ENCODE measurements at places on chromosomes 2 and 18.
A peak's percentile ranks its signal among the peaks of the same experiment; 100 is the strongest.

DNA sequence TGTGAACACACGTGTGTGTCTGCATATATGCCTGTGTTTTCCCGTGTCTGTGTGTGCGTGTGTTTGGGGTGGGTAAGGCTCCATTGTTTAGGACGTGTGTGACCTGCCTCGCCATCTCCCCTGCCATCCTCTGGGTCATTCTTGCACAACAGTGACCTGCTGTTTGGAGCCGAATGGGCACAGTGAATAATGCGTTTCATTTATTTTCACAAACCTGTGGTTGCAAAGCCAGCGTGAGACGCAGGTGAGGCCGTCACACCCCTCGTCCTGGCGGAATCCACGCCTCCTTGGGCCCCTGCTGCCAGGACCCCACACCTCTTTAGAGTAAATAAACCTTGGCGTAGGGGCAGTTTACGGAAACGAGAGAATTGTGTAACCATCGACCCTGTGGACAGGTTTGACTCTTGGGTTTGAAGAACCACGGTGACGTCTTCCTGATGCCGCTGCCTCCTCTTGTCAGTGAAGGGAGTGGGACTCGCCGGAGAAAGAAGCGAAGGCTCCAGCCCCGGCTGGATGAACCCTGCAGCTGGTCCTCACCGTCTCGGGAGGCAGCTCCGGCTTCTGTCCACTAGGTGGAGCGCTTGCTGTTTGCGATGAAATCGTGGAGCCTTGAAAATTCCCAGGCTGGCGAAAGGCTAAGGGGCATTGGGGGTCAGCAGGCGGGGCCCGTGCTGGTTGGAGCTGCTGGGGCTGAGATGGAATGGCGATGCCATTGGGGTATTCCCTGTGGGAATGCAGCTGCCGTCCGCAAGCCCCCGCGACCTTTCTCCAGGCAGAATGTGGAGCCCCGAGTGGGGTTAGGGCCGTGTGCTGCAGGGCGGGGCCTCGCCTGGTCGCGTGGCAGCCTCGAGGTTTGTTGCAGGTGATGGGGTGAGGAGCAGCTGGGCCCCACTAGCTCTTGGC, 81.1 kb downstream of the RTP5 start:
- DNase-seq, result no peak

DNA sequence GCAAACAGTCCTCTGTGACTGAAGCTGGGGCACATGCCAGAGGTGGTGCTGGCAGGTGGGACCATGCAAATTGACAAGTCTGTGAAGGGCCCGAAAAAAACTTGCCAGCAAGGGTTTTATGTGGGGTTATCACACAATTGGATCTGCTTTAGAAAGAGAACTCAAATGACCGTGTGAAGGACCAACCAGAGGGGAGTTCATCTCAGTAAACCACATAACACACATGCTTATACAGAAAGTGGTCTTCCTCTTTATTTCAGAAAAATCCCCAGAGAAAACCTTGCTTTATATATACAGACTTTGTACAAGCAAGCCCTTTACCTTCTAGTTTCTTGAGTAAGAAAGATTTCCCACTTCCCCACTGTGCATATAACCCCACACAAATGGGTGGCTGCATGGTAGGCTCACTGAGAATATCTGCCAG, 46.7 kb downstream of the KIDINS220 start:
- no peak for DNase-seq

DNA sequence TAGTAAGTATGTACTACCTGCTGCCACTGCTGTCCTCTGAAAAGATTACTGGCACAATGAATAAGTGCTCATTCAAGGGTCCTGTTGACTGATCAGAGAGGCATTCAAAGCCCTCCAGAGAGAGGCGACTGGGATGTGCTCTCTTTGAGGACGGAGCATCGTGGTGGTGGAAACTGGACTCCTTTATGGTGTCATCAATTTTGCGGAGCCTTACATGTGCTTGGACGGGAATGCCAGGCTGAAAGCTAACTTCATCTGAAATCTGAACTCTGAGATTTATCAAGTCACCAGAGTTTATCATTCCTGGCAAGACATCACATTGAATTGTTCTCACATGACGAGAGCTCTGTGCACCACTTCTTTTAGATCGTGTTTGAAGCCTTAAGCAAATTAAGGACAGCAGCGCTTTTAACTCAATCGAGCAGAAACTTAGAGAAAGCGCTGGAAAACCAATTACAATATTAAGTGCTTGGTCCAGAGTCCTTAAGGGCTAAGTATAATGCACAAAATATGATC, 138.3 kb downstream of the NCK2 start:
- DNase-seq, result no peak

DNA sequence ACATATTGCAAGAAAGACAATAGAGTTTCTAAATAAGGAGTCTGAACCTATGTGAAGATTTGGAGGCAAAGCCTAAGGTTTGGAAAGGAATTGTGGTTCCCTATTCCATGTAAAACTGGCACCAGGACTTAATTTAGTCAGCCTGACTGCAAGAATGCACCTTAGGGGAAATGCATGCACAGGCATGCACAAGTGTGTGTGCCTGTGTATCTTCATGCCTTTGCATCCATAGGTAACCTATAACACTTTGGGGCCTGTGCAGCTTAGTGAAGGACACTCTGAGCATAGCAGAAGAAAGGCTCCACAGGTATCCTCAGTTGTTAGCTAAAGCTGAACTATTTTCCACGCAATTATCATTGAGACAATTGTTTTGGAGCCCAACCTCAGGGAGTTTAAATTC, 73.4 kb downstream of the RPRM start:
- no peak for DNase-seq

- peak; percentile 89 for DNase-seq
Measured at GRCh38 chr18:42038936-42039335, 83.9 kb downstream of the PIK3C3 start.

DNA sequence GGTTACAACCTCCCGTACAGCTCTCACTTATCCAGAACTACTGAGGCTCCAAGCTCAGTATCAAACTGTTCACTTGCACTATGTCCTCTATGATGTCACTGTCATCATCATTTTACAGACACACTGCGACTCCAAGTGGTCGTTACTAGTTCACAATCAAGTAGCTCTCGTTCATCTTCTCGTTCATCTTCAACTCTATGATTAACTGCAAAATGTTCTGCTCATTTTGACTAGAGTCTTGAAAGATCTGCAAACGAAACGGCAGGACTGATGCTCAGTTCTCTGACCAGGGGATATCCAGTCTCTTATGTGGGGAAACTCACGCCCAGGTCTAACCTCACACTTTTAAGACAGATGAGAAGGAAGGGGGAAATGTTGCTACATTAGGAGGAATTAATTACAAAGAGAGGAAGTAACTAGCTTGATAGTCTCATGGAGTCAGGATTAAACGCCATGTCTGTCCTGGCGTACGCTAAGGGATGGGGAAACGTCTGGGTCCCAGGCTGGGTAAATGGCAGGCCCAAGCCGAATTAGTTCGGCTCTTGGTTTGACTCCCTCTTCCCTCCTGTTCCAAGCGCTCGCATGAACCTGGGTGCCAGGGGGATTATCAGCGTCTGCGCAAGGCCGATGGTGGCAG, 794 bp upstream of the CHCHD5 start:
- DNase-seq, result no peak

- no peak for DNase-seq
Measured at GRCh38 chr2:168798888-168799410, 3.5 kb upstream of the NOSTRIN start.

DNA sequence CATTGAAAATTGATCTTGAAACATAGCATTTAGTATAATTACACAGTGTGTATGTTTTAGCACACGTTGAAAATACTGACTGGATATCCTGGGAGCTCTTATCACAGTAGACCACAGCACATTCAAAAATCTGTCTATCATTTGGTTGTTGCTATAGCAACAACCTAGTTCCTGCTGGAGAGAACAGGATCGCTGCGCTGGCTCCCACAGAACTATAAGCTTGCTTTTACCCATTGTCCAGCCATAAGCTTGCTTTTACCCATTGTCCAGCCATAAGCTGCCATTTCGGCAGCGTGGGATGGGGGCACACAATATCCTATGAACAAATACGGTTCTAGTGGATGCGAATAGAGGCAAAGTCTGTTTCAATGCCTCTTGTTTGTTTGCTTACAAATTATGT, 70.4 kb upstream of the ST6GAL2 start:
- DNase-seq, result no peak

- no peak for DNase-seq
Measured at GRCh38 chr2:37367984-37368383, 23.6 kb downstream of the QPCT start.

GRCh38 chr18:66749030-66749429, 145.1 kb upstream of the CDH19 start:
- DNase-seq, result no peak

- no peak for DNase-seq
Measured at GRCh38 chr2:211498551-211499205, 942.3 kb downstream of the CPS1 start.

- no peak for DNase-seq
Measured at GRCh38 chr2:207285473-207285815, 119.7 kb upstream of the KLF7 start.

- DNase-seq, result no peak
Measured at GRCh38 chr2:43848214-43848613, 9.4 kb downstream of the ABCG8 start.

DNA sequence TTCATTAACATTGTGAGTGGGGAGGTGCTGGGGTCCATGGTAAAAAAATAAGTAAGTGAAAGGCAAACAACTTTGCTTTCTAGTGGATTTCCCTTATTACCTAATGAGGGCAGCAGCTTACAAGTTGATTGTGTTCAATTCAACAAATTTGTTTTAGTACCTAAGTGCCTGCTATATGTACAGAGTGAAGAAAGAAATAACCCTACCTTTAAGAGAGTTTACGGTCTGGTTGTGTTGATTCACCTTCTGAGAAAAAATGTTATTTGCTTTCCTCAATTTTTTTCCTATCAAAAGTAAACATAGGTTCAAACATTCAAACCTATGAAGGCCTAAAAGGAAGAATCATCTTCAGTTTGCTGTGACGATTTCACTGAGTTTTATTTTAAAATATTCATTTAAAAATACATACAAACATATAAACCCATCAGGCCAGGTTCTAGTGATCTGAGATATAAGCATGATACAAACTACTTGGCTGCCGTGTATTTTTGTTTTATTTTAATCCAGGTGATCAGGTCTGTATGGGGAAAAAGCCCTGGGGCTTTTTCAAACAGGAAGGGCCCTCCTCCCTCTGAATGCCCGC, 1.5 kb upstream of the SPTBN1 start:
- no peak for DNase-seq

GRCh38 chr18:41594582-41594981, 360.5 kb upstream of the PIK3C3 start:
- DNase-seq, result no peak

DNA sequence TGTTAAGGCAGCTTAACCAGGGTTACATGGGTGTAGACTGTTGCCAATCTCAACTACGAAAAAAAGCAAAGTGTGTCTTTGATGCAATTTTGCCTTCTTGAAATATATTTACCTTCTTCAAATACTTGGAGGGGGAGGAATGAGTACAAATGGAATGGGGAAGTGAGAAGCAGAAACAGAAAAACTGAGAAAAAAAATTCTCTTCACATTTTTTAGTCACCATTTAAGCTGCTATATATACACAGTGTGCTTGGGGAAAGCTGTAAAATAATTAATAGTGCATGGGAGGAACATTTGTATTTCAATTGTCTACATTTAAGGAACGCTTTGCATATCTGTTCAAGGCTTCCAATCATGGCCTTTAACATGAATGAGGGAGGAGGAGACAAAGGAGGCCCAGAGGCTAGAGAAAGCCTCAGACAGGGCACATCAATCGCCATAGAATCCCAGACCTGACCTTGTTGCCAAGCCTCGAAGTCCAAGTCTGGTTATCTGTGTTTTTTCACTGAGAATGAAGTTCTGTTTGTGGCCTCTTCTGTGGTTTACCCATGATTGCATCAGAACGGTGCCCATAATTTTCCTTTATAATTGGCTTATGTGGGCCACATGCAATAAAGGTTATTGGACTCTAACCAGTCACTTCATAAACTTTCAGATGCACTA, 158.6 kb downstream of the PIK3C3 start:
- peak; percentile 17 for DNase-seq

GRCh38 chr2:239251971-239252370, 148.8 kb downstream of the HDAC4 start:
- DNase-seq, result no peak

DNA sequence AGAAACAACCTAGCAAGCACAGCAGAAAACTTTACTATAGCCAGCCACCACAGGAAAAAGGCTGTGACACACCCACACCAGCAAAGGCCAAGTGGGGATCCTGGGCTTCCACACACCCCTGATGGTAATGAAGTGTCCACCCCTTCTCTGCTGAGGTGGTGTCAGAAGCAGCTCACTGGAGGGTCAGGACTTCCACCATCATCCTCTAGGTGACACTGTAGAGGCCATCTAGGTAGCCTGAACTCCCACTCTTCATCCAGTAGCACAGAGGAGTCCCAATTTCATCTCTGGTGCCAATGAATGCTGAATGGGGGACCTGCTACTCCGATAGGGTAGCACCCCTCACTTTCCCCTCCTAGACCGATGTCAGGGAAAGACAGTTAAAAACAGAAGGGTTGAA, 1544.4 kb downstream of the LRP1B start:
- no peak for DNase-seq

DNA sequence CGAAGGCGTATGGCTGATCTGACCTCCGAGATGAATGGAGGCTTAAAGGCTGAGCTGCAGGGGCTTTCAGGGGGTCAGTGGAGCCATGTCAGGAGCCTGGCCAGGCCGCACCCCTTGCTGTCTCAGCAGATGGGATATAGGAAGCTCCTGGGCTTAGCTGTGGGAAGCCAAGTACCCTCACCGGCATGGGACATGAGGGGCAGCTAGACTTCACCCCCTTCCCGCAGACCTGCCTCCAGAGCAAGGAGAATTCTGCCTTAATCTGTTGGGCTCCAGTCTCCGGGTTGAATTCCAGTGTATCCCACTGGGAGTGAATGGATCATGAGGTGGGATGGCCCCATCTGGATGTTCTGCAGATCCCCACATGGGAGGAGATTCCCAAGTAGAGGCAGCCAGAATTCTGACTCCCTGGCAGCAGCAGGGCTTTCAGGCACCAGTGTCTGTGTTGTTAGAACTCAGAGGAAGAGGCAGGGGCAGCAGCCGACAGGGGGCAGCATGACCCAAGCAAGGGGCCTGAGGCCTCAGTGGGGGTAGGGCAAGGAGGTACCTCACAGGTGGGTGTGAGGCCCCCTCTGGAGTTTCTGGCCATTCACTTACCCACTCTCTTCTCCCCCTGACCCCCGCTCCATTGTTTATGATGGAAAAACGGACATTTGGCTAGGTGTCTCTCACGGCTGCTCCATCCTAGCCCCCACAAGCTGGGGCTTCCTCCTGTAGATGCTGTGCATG, 19.1 kb downstream of the CAPG start:
- DNase-seq, result no peak
